Pulmonary artery endothelial cell (primary cell): ENCODE measurements at places on chromosomes 11 and 22. TPM values are rescaled to one million over a fixed set of nuclear protein-coding genes. Genes with fewer than 3 reads are reported as not detected.

The C11orf87 gene
- total RNA-seq: not detected in 2 replicates

DNA sequence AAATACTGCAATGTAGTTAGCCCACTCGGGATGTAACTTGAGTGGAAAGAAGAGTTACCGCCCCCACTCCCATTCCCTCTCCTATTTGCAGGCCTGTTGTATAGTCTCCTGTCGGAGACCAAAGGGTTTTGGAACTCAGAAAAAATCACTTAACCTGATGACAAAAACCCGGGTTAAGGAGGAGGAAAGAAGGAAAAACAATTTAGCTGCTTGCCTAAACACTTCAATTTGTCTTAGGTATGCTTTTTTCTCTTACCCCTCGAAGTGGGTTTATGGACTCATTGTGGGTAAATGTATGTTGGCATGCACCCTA lies 2.2 kb downstream of the YAP1 start:
- no peak for DNase-seq

DNA sequence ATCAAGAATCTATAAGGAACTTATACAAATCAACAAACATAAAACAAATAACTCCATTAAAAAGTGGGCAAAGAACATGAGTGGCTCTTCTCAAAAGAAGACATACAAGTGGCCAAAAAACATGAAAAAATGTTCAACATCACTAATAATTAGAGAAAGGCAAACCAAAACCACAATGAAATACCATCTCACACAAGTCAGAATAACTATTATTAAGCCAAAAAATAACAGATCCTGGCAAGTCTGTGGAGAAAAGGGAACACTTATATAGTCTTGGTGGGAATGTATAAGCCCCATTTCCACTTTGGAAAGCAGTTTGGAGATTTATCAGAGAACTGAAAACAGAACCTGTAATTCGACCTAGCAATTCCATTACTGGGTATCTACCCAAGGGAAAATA lies 921.0 kb downstream of the KCNA4 start:
- DNase-seq: no peak

- DNase-seq: no peak
Measured at GRCh38 chr11:19625438-19625837, 87.2 kb upstream of the NAV2 start.

DNA sequence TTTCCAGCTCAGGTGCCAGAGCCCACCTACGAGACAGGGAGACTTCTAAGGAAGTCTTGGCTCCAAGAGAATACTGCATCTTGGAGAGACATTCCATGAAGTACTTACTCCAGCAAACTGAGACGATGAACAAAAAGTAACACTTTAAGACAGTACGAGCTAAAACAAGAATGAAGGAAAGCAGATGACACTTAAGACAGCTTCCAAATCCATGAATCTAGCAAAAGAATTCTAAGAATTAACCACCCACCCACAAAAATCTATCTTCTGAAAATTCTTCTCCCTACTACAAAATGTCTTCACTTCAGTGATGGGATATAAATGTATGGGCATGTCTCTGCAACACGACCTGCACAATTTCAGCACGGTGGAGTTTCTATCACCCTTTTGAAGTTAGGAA lies 132.9 kb downstream of the C11orf58 start:
- DNase-seq: no peak
